ENCODE measurements at places on chromosomes 4 and X.

- DNase-seq: no peak
Observed at GRCh38 chrX:99795495-99795894, 614.6 kb downstream of the PCDH19 start.

- no peak for DNase-seq
Observed at GRCh38 chr4:47386561-47387235, 76.8 kb downstream of the COMMD8 start.

DNA sequence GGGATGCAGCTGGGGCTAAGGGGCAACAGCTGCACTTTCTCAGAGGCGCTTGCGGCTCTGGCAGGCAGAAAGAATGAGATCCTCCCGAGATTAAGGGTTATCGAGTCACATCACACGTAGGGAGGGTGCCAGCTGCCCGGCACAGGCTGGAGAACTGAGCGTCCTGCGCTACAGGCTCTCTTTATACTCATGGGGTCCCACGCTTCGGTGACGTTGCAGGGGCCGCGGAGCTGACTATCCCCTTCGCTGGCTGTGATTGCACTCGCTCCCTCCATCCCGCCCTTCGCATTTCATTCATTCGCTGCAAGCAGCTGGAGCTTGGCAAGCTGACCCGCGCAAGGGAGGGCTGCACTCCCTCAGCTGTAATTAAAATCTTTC is at the start of gene TACR3:
Gene TACR3, minus strand, starts transcription at position 156 of the 378 bp plus-strand sequence. CDS start 310 bp downstream, outside the sequence.
- DNase-seq: no peak

DNA sequence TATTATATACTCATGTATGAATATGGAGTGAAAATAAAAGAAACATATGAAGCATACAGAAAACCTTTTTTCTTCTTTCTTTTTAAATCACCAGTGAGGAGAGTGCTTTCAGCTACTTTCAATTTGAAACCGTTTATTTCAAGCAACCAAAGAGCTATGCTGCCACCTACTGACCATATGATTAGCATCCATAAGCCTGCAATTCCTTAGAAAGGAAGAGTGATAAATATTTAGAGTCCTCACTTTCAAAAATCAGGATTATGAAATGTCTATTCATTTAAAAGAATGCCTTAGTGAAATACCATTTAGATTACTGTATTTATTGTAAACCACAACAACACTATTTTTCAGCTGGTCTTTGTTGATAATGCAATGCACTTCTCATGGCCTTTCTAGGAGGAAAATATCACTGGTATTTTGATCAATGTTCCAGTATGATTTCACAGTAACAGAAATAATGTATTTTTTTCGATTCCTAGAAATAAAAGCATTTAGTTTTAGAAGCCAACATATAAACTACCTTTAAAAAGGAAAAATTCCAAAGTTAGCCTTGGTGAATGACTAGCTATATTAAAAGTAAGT is 667.6 kb downstream of the PCDH18 start:
- peak; percentile 89 for DNase-seq

- peak; percentile 96 for DNase-seq
Observed at GRCh38 chr4:102343964-102344519, 1.2 kb downstream of the SLC39A8 start.

GRCh38 chr4:95283320-95283719 is 265.5 kb downstream of the UNC5C start:
- no peak for DNase-seq

- DNase-seq: no peak
Observed at GRCh38 chr4:91099666-91100065, 972.5 kb downstream of the CCSER1 start.

GRCh38 chr4:8587469-8588195 is 4.9 kb upstream of the CPZ start:
- no peak for DNase-seq

- DNase-seq: no peak
Observed at GRCh38 chr4:39042366-39042765, 10.2 kb upstream of the TMEM156 start.

DNA sequence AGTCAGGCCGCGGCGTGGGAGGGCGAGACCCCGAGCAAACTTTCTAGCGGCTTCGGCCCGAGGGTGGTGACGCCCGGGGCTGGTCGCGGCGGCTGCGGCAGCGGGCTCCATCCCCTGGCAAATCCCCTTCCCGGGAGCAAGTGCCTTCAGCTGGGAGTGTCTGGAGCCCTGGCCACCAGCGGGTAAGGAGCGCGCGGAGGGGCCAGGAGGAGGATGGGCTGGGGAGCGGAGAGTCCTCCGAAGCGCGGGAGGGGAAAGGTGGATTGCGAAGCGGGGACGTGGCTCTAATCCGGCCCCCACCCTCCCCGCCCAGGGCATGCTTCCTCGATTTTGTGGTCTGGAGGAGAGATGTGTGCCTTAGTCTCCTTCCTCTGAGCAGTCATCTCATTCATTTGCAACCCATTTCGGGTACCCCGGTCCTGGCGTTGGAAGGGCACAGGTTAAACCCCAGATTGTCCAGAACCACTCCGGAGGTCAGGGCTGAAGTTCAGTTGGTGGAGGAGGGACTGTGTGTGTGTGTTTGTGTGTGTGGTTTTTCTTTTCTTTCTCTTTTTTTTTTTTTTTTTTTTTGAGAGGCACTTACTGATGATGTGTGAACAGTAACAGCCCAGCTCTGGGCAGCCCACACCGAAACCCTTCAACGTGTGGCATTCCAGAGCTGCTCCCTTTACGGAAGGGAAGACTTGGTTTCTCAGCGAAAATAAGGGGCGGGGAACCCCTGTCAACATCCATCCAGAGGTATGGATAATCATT is 516 bp downstream of the SGMS2 start:
- DNase-seq: peak; percentile 28

- no peak for DNase-seq
Observed at GRCh38 chr4:177802661-177803060, 360.4 kb upstream of the AGA start.

GRCh38 chrX:123803331-123803983 is 56.4 kb upstream of the XIAP start:
- peak; percentile 83 for DNase-seq

DNA sequence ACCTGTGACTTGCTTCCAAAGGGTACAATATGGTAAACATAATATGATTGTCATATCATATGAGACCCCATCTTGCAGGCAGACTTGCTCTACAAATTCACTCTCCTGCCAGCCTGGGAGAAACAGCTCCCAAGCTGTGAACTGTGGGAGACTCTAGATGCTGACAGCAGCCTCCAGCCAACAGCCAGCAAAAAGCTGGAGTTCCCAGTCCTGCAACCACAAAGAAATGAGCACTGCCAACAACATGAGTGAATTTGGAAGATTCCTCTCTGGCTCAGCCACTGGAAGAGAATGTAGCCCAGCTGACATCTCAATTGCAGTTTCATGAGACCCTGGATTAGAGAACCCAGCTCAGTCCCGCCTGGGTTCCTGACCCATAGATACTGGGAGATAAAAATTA is 145.4 kb downstream of the QDPR start:
- DNase-seq: no peak

DNA sequence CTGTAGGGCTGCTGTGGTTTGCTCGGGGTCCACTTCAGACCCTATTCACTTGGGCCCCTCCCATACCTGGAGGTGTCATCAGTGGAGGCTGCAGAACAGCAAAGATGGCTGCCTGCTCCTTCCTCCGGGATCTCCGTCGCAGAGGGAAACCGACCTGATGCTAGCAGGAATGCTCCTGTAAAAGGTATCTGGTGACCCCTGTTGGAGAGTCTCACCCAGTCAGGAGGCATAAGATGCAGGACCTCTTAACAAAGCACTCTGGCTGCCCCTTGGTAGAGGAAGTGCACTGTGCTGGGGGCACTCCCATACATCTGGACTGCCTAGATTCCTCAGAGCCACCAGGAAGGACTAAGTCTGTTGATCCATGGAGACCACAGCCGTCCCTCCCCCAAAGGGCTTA is 296.9 kb downstream of the GRID2 start:
- DNase-seq: no peak

DNA sequence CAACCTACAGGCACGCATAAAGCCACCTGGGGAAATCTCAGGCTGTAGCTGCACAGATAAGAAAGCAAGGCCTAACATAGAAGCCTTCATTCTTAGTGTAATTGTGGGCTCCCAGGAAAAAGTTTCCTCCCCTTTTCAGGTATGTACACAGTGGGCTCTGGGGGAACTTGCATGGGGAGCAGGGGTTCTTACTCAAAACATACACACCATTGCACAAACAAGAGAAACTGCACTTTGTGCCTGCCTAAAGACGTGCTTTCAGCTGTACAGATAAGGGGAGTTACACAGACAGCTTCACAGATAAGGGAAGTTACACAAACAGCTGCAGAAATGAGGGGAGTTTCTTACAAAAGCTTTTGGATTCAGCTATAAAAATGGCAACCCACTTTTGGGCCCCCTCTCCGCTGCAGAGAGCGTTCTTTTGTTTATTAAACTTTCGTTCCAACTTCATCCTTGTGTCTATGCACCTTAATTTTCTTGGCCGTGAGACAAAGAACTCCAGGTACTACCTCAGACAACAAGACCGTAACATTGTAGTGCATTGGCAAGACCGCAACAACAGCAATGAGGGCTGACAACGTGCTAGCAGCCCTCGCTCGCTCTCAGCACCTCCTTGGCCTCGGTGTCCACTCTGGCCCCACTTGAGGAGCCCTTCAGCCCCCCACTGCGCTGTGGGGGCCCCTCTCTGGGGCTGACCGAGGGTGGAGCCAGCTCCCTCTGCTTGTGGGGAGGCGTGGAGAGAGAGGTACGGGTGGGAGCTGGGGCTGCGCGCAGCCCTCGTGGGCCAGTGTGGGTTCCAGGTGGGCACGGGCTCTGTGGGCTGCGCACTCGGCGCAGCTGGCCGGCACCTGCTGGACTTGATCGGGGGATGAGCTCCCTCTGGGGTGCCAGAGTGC is 317.5 kb downstream of the RAPGEF2 start:
- peak; percentile 48 for DNase-seq

DNA sequence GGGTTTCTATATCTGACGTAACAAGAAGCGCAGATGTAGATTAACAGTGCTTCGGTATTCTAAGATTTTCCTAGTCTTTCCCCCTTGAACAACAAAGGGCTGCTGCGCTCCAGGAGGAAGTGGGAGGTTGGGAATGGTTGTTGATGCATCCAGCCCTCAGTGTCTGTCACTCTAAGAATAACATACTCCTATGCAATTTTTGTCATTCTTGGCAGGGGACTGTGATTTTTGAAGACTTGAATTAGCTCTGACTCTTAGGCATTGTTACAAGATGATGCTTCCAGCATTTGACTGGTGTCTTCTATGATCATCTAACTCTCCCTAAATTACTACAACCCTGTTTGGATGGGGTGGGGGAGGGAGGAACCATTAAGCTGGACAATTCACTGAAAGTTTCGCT is 394.2 kb downstream of the ARHGAP24 start:
- DNase-seq: no peak

DNA sequence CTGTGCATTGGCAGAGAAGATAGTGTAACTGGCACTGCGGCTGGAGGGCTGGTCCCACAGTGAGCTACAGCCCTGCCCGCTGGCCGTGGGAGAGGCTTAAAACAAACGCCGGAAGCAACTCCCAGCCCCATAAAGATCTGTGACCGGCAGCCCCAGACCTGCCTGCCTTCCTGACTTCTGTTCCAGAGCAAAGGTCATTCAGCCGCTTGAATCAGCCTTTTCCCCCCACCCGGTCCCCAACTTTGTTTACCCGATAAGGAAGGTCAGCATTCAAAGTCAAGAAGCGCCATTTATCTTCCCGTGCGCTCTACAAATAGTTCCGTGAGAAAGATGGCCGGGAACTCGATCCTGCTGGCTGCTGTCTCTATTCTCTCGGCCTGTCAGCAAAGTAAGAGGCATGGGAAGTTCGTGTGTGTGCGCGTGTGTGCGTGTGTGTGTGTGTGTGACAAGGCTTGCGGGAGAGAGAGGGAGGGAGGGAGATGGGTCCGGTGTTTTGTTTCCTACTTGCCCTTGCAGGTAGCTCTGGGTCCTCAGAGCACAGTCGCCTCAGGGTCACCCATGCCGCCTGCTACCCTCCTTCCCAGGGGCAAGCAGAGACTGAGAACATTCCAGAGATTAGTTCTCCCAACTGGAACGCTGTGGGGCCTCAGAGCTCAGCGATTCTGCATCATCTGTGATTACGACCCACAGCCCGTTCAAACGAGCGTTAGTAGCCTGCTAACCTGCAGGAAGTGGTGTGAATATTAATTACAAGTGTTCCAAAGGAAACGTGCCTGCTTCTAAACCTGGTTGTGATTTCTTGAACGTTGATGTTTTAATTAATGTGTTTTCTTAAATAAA is at the start of gene MGST2:
Gene MGST2, plus strand, starts transcription at position 130 of the 840 bp plus-strand sequence. Its CDS starts 201 bp downstream, at position 331.
- peak; percentile 97 for DNase-seq

GRCh38 chr4:723751-724530 is 18.3 kb downstream of the PCGF3 start:
- no peak for DNase-seq

Data from hematopoietic multipotent progenitor cell treated with erythropoietin and hydrocortisone succinate and interleukin-3 and kit ligand, for 6 days (in vitro differentiated cells).